ENCODE measurements at places on chromosomes 12 and 14. TPM values are rescaled to one million over a fixed set of nuclear protein-coding genes. Genes with fewer than 3 reads are reported as not detected.
A peak's percentile ranks its signal among the peaks of the same experiment; 100 is the strongest.

MOK gene
- total RNA-seq, result 12.2 TPM

GRCh38 chr12:81208187-81208911 lies 130.5 kb downstream of the ACSS3 start:
- DNase-seq, result no peak

DNA sequence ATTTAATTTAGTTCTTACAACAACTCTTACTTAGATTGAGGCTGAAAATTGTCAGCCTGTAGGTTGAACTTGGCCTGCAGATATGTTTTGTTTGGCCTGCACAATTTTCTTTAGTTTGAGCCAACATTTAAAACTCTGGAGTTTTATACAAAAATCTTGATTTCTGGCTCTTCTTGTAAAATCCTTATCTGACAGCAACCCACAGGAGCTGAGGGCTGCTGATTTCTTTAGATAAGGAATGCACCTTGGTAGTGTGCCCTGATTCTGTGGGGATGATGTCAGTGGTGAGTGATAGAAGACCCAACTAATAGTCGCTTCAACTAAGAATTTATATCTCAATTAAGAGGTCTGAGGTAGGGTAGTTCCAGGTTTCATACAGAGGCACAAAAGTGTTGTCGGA lies 49.5 kb downstream of the SOCS2 start:
- DNase-seq, result no peak

GRCh38 chr14:66540038-66540437 lies 32.1 kb downstream of the GPHN start:
- DNase-seq, result no peak

GRCh38 chr12:101824831-101825230 lies 5.9 kb downstream of the GNPTAB start:
- no peak for DNase-seq

MYH7 gene
- 14,853 TPM for total RNA-seq

- DNase-seq, result no peak
These were observed 252.6 kb upstream of the CCDC196 start for GRCh38 chr14:66233591-66233990.

- DNase-seq, result no peak
These were observed 454.6 kb downstream of the PCNX1 start for GRCh38 chr14:71361874-71362273.

DNA sequence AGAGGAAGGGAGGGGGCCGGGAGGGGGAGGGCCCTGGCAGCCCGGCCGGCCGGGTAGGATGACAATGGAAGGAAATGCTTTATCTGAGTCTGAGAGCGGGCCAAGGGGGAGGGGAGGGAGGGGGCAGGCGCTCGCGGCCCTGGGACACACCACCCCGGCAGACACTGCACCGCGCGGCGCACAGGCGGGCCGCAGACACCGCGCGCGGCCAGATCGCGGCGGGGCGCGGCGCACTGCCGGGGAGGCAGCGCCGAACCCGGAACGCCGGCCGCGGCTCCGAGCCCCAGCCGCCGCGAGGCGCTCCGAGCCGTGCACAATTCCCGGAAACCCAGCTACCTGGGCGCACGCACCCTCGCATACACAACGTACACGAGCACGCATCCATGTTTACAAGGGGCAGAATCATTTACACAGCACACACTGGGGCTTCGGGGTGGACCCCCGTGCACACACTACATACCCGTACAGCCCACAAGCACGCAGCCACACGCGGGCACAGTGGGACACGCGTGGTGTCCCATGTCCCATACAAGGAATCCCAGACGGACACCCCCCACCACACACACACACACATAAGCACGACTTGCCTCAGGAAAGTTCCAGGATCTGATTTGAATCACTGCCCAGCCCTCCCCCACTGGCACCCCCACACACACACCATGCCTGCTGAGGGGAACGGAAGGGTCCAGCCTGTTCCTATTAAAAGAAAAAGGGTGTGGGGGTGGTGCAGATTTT lies at the start of gene HDAC7:
Gene HDAC7, minus strand, starts transcription at position 8 of the 735 bp plus-strand sequence. CDS start 118 bp downstream, outside the sequence.
- DNase-seq, result peak; percentile 94

GRCh38 chr12:85155791-85156190 lies 119.6 kb downstream of the LRRIQ1 start:
- no peak for DNase-seq

- DNase-seq, result no peak
These were observed 2.1 kb downstream of the TNS2 start for GRCh38 chr12:53051881-53052412.

DNA sequence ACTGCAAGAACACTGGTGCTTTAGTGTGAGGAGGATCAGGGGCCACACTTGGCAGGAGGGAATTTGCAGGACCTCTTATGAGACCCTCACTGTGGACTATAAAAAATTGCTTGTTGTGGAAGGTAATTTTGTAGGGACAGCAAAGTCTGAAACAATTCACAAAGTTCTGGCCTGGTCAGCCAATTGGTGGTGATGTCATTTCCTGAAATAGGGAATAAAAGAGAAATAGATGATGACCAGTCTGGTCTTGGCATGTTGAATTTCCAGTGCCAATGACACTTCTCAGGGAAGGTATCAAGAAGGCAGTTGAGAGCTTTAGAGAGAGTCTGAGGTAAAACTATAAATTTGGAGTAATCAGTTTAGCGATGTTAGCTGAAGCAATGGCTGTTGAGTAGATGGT lies 129.3 kb upstream of the LMNTD1 start:
- no peak for DNase-seq

KLRD1 gene
- total RNA-seq, result 1.4 TPM

GRCh38 chr14:97198813-97199212 lies 401.6 kb downstream of the VRK1 start:
- no peak for DNase-seq
